ENCODE measurements at places on chromosomes 5 and 9. TPM values are rescaled to one million over a fixed set of nuclear protein-coding genes. Genes with fewer than 3 reads are reported as not detected.

PFN3 gene
- total RNA-seq: not detected

TXNDC8 gene
- not detected for total RNA-seq

FAM200C gene
- total RNA-seq: 4.3 TPM

PCDHA9 gene
- total RNA-seq: not detected

LECT2 gene
- not detected for total RNA-seq

GRIN3A gene
- not detected for total RNA-seq

TMEM252 gene
- total RNA-seq: 0.20 TPM

COL23A1 gene
- total RNA-seq: 0.40 TPM

SEMA5A gene
- total RNA-seq: 13.7 TPM

C5orf52 gene
- not detected for total RNA-seq

EGFLAM gene
- total RNA-seq: under 0.01 TPM

ANKRD31 gene
- total RNA-seq: 0.25 TPM

SV2C gene
- not detected for total RNA-seq

EMB gene
- 0.25 TPM for total RNA-seq

NKD2 gene
- total RNA-seq: 0.10 TPM

HEMGN gene
- total RNA-seq: not detected

INSL6 gene
- not detected for total RNA-seq

HTR1A gene
- total RNA-seq: 0.35 TPM

MAMDC4 gene
- total RNA-seq: 6.8 TPM

Data from renal cortical epithelial cell (primary cell).